ENCODE measurements at places on chromosomes 5 and 9.

DNA sequence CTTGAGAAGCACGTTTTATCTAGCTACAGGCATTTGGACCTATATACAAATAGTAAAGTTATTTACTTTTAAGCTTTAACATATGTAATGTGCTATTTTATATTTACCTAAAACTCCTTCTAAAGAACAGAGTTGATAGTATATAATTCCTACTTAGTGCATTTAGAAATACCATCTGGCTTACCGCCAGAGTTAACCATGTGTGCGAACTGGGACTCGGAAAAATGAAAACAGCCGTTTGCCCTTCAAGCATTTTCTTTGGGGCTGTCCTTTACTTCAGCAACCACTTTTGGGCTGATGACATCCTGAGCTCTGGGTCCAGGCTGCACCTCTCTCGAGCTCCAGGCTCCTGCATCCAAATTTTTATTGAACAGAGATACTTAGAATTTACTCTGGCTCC, 21.9 kb upstream of the DHFR start:
- no peak for DNase-seq

- DNase-seq = no peak
Observed at GRCh38 chr5:91670122-91670521, 287.0 kb upstream of the ARRDC3 start.

DNA sequence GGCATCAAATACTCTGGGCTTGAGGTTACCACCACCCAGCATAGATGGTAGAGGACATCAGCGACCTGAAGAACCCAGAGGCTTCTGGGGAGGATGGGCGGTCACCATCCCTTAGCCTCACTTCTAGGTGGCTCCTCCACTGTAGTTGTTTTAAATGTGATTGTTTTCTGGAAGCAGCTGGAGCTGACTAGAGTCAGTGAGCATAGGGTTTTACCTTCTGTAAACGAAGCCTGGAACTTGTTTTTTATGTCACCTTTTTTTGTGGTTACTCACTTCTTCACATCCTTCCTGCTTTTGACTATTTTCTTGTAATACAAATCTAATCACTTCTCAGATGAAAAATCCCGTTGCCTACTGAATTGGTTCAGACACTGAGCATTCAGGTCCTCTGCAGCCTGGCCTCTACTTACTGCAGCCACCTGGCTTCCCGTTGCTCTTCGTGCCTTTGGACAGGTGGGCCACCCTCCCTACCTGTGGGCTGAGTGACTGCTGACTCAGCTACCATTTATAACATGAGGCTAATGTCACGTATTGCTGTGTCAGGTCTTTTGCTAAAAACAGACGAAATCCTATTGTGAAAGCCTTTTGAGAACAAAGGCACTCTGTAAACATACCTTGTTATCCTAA, 167.8 kb downstream of the MAN2A1 start:
- no peak for DNase-seq

DNA sequence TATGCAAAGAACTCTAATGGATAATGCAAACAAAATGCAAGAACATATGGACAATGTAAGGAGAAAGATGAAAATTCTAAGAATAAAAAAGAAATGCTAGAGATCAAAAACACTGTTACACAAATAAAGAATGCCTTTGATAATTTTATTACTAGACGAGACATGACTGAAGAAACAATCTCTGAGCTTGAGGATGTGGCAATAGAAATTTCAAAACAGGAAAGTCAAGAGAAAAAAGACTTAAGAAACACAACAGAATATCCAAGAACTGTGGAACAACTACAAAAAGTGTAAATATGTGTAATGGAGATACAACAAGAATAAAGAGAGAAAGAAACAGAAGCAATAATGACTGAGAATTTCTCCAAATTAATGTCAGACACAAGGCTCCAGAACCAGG, 140.5 kb upstream of the ACOT12 start:
- no peak for DNase-seq

DNA sequence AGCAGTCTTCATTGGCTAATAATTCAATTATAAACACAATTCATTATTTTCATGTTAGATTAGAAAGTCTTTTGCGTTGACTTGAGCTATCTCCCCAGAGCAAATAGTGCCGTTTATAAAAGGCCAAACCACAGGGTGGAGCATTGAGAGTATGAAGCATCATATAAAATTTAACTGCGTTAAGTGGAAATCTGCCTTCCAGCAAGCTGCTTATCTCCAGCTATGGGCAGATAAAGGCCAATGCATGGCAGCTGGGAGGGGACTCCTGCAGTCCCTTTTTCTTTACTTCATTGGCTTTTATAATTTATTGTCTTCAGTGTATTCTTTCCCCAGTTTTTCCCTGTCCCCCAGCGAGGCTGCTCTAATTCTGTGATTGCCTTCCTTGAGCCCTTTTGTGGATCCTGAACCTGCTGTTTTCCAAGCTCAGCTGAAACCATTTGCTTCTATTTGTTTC, 113.7 kb downstream of the TMEM232 start:
- DNase-seq = no peak

GRCh38 chr9:35835216-35835632, 6.2 kb downstream of the TMEM8B start:
- DNase-seq = no peak

- DNase-seq = no peak
Observed at GRCh38 chr5:6395621-6396020, 17.3 kb upstream of the MED10 start.

DNA sequence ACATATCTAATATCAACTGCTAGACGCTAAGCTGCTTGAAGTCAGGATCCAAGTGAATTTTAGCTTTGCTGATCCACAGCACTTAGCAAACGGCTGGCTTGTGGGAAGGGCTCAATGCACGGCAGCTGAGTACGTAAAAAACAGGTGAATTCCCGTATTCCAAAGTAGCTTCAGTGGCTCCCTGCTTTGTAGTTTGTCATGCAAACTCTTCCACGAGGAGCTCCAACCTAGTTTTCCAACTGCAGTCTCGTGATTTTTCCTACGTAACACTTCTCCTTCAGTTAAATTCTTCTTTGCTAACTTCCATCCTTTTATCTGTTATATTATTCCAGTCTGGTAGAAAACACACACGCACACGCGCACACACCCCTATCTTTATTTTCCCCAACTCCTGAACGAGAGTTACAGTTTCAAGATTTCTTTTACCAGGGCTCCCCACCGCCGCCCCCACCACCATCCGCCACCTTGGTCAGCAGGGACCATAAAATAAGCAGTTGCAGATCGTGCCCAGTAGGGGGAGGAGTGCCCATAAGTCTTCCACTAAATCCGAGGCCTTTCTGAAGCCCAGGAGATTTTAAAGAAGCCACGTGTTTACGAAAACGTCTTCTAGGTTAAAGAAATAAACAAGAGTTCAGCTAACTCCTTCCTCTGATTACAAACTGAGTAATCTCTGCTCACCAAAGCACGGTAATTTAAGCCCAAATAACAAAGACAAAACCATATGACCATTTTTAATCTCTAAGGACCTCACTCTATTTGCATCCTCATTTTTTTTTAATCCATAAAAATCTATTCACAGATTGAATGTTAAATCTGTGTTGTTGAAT, 34.8 kb upstream of the TRIO start:
- peak; percentile 82 for DNase-seq

GRCh38 chr9:103169798-103170197, 174.7 kb downstream of the CYLC2 start:
- no peak for DNase-seq

DNA sequence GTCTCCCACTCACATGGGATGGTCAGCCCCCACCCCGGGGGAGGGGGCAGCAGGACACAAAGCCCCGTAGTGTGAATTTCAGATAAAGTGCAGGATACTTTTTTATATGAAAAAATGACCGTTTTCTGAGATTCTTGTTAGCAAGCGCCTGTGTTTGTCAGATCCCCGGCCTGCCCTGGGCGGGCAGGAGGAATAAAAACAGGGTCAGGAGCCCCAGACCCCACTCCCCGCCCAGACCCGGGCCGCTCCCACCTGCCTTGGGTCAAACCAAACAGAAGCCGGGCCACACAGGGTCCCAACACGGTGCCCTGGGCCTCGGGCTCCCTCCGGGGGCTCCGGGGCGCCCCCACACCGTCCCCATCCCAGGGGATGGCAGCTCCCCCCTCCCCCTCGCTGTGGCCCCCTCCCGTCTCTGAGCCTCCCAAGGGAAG, 13.5 kb upstream of the NRARP start:
- DNase-seq = no peak

- peak; percentile 95 for DNase-seq
Observed at GRCh38 chr9:114366334-114367128, 21.3 kb downstream of the AKNA start.
